ENCODE measurements at places on chromosomes 3 and 15.

- DNase-seq = no peak
These were observed 106.6 kb upstream of the SEMA6D start for GRCh38 chr15:47610736-47611135.

DNA sequence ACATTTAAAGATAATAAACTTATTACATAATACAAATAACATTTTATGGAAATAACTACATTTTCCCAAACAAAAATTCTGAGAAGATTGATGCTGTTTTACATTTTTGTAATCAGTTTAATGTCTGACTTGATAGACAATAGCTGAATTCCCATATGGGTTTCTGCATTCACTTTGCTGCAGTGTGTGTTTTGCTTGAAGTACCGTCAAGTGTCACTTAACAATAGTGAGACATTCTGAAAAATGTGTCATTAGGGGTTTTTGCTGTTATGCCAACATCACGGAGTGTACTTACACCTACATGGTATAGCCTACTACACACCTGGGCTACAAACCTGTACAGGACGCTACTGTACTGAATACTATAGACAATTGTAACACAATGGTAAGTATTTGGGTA is 57.5 kb downstream of the USF3 start:
- no peak for DNase-seq

DNA sequence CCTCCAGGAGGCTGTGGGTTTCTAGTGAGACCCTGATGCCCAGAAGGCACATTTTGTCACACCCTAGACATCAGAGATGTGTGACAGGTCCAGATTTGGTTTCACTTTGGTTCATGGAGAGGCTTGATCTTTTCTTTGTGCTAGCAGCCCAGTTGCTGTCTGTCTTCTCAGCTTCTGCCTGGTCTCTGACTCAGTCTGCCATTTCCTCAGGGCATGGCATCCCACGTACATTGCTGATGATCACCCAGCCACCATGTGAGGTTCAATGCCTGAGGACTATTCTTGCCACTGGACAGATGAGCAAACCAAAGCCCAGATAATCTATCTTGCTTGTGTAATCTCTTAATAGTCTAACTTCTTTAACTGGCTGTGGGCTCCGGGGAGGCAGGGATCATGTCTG is 144.9 kb upstream of the MRPS22 start:
- DNase-seq = no peak

DNA sequence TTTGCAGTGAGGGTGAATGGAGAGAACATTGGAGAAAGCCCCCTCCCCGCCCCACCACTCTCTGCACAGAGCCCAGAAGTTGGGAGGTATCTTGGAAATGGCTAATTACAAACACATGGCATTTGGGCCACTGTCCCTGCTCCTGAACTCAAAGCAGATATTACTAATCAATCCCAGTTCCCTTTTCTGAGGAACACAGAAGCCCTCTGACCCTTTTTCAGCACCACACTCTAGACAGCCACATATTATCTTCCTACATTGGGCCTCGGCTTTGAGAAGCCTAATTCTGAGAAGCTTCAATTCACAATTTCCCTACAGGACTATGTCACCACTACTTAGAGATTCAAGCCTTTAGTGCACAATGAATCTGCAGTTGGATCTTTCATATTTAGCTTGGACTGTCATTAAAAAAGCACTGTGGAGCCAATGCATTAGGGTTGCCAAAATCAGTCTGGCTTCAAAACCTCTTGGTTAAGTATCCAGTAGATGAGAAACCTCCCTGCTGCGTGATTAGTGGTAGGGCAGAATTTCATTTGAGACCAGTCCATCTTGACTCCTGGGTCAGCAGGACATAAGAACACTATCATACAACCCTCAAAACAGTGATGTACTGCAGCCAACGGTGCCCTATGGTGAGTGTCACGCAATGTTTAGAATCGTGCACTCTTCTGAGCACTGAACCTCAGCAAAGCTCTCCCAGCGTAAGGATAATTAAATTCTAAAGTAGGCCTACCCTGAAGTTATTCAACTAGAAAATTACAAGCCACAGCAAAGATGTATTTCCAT is 26.1 kb downstream of the MGLL start:
- no peak for DNase-seq

DNA sequence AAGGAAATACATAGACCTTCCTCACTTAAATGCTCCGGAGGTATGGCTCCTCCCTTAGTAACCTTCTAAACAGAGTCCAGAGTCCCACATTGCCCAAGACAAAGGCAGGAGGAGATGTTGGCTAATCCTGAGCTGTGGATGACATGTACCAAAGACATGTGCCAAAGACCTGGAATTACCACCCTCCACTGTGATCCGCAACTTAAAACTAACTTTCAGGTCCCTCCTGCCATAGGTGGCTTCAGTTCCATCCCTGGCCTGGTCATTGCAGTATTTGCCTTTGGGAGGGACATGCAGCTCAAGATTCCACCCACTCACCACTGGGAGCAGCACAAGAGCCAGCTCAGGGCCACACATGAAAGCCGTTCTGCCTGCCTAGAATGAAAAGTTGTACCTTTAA is 28.0 kb downstream of the MYZAP start:
- no peak for DNase-seq

GRCh38 chr15:35362195-35362829 is 183.7 kb downstream of the DPH6 start:
- no peak for DNase-seq

GRCh38 chr3:114319453-114319852 is 25.6 kb downstream of the TIGIT start:
- no peak for DNase-seq

DNA sequence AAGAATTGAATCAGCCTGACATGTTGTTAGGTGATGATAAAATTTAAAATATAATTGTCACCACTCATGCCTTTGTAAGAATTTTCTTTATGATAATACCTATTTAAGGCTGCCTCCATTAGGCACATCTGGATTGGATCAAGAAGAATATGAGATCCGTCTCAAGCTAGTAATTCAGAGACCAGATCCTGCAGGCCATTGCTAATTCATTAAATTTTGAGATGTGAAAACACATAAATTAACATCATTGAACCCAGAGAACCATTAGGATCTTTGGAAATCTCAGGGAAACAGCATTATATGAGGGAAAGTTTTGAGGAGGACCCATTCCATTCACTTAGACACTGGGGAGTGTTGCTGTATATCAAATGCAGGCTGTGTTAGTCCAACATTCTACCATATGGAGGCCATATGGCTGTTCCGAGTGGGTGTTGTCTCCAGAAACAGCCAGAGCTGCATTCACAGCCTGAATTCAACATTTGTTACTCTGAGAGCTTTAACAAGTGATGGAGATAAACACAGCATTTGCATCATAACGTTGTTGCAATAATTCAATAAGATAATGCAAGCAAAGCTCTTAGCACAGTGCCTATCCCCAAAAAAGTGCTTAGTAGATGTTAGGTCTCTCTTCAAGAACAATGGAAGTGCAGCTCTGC is 67.4 kb downstream of the DTWD1 start:
- no peak for DNase-seq

DNA sequence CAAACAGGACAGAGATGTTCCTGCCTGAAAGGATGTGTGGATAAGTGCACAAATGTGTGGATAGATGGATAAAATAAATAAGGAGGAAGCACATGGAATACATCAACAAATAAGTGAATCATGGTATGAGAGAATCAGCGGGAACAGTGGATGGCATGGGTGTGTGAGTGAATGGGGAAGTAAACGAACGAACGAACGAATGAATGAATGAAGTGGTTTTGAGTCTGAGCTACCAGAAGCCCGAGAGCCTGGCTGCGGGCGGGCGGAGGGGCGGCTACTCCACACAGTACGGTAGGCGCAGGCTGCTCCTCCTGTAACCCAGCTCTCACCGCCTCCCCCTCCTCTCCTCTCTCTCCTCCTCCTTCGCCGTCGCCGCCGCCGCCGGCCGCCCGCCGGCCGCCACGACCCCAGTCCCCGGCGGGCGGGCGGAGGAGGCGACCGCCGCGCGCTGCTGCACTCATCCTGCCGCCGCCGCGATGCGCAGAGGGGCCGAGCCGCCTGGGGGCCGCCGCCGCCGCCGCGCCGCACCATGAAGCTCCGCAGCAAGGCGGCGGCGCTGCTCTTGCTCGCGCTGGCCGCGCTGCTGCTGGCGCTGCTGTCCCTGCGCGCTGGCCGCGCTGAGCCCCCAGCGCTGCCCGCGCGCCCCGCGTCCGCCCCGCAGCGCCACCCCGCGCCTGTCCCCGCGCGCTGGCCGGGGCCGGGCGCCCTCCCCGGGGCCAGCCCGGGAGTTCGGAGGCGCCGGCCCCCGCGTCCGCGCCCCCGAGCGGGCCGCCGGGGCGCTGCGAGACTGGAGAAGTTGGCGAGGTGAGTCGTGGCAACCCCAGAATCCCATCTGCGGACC is at the start of gene GXYLT2:
Gene GXYLT2, plus strand, starts transcription at position 342 of the 841 bp plus-strand sequence. Its CDS starts 188 bp downstream, at position 530.
- DNase-seq = no peak

GRCh38 chr15:45855907-45856579 is 221.2 kb downstream of the SQOR start:
- DNase-seq = no peak

GRCh38 chr3:178629430-178630178 is 93.4 kb downstream of the KCNMB2 start:
- no peak for DNase-seq

All from pulmonary artery endothelial cell (primary cell).